Activated CD8-positive, alpha-beta T cell treated with anti-CD3 and anti-CD28 coated beads, Interleukin-2, amount 10 ng/mL, durations not matched to agents 7 days and 5 days (primary cell): ENCODE measurements at places on chromosomes 13 and 19. TPM values are rescaled to one million over a fixed set of nuclear protein-coding genes. Genes with fewer than 3 reads are reported as not detected.

Gene RGL3
- not detected for total RNA-seq

Gene PRTN3
- total RNA-seq: not detected

Gene PIP5K1C
- total RNA-seq: 19.7 TPM

Gene ZFP36
- total RNA-seq: 72.4 TPM

Gene CPB2
- total RNA-seq: not detected

Gene ZNF430
- total RNA-seq: 22.0 TPM

Gene COMP
- not detected for total RNA-seq

Gene RUBCNL
- not detected for total RNA-seq

Gene KLF5
- total RNA-seq: 5.4 TPM

Gene UBAC2
- 67.4 TPM for total RNA-seq

Gene OR10H1
- total RNA-seq: not detected

- no peak overlapping the region for H3K27ac ChIP-seq
- H3K36me3 ChIP-seq: no peaks in the 10 kb centered on the region
- H3K4me3 ChIP-seq: no peak overlapping the region
- H3K27me3 ChIP-seq: peaks cover 2% of the 10 kb centered on the region
- no peak for DNase-seq
Measured at GRCh38 chr19:31177246-31177645, 172.0 kb downstream of the TSHZ3 start.

DNA sequence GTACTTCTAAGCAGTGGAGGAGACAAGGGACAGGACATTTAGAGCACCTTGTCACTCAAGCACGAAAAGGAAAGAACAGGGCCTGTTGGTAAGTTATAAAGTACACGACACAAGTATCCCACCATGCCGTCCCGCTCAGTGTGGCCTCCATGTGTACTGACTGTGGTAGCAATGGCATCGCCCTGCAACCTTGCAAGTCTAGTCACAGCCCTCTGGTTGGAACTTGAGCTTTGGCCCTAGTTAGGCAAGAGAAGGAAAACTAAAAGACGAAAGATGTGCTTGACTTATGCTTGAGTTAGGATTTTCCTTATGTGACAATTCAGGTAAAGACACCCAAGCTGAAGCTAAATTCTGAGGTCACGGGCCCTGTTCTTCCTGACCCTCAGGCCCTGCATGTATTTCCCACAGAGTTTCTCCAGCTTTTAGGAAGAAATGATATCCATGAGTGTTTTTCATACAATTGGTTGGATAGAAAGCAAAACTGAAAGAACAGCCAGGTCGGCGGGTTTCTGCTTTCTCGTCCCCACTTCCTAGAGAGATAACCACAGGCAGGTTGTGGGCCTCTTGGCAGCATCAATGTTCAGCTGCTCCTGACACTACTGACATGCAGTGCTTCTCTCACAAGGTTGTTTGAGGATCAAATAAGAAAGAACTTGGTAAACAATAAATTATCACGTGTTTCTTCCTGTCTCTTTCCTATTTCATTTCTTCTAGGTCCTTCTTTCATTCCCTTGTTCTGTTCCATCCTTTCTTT is 216.2 kb downstream of the IRS2 start:
- peak overlapping the region; percentile 58 for H3K4me3 ChIP-seq
- no peaks in the 10 kb centered on the region for H3K27me3 ChIP-seq
- peak overlapping the region; percentile 92 for H3K27ac ChIP-seq
- peak; percentile 81 for DNase-seq
- H3K36me3 ChIP-seq: peaks cover 6% of the 10 kb centered on the region

GRCh38 chr19:45659096-45659729 is 8.8 kb upstream of the GIPR start:
- H3K27ac ChIP-seq: no peak overlapping the region
- H3K4me1 ChIP-seq: peaks cover 5% of the 10 kb centered on the region
- no peaks in the 10 kb centered on the region for H3K36me3 ChIP-seq
- peaks cover 12% of the 10 kb centered on the region for H3K27me3 ChIP-seq
- H3K4me3 ChIP-seq: no peak overlapping the region

GRCh38 chr13:51825165-51825592 is 19.8 kb downstream of the TMEM272 start:
- H3K4me1 ChIP-seq: peaks cover 80% of the 10 kb centered on the region
- no peaks in the 10 kb centered on the region for H3K27me3 ChIP-seq
- DNase-seq: peak; percentile 44
- peak overlapping the region; percentile 82 for H3K27ac ChIP-seq
- H3K4me3 ChIP-seq: peak overlapping the region; percentile 60

GRCh38 chr13:71240911-71241310 is 626.1 kb downstream of the DACH1 start:
- H3K4me1 ChIP-seq: no peaks in the 10 kb centered on the region
- H3K36me3 ChIP-seq: no peaks in the 10 kb centered on the region
- DNase-seq: no peak

DNA sequence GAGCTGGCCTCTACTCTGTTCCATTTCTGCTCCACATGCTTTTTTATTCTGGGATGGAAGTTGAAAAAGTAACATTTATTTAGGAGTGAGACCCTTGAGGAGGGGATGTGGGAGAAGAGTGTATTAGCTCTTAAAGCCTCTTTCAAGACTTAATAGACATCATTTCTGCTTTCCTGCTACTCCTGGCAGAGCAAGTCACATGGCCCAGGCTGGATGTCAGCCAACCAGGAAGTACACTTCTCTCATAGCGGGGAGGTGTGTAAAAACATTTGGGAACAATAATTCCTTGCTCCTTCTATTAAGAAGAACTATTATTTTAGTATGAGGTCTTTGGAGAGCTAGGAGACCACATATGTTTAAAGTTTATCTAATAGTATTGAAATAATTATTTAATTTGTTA is 40.6 kb upstream of the FAM216B start:
- no peak overlapping the region for H3K27ac ChIP-seq
- no peak overlapping the region for H3K4me3 ChIP-seq
- DNase-seq: no peak
- no peaks in the 10 kb centered on the region for H3K4me1 ChIP-seq
- H3K27me3 ChIP-seq: peaks cover 7% of the 10 kb centered on the region

- no peaks in the 10 kb centered on the region for H3K36me3 ChIP-seq
- DNase-seq: no peak
- H3K4me3 ChIP-seq: no peak overlapping the region
- no peak overlapping the region for H3K27ac ChIP-seq
Measured at GRCh38 chr13:20337884-20338551, 105.9 kb upstream of the GJB6 start.

GRCh38 chr13:83215627-83216026 is 666.6 kb downstream of the SLITRK1 start:
- H3K4me3 ChIP-seq: no peak overlapping the region
- no peaks in the 10 kb centered on the region for H3K36me3 ChIP-seq
- no peaks in the 10 kb centered on the region for H3K4me1 ChIP-seq
- no peak for DNase-seq
- H3K27me3 ChIP-seq: no peaks in the 10 kb centered on the region

- no peaks in the 10 kb centered on the region for H3K4me1 ChIP-seq
- H3K27ac ChIP-seq: no peak overlapping the region
- H3K4me3 ChIP-seq: no peak overlapping the region
- H3K36me3 ChIP-seq: no peaks in the 10 kb centered on the region
Measured at GRCh38 chr13:76516586-76516985, 369.6 kb downstream of the KCTD12 start.

GRCh38 chr19:5397804-5398692 is 57.2 kb upstream of the ZNRF4 start:
- no peak overlapping the region for H3K27ac ChIP-seq
- DNase-seq: no peak
- H3K27me3 ChIP-seq: peaks cover 22% of the 10 kb centered on the region
- no peaks in the 10 kb centered on the region for H3K4me1 ChIP-seq
- no peak overlapping the region for H3K4me3 ChIP-seq

DNA sequence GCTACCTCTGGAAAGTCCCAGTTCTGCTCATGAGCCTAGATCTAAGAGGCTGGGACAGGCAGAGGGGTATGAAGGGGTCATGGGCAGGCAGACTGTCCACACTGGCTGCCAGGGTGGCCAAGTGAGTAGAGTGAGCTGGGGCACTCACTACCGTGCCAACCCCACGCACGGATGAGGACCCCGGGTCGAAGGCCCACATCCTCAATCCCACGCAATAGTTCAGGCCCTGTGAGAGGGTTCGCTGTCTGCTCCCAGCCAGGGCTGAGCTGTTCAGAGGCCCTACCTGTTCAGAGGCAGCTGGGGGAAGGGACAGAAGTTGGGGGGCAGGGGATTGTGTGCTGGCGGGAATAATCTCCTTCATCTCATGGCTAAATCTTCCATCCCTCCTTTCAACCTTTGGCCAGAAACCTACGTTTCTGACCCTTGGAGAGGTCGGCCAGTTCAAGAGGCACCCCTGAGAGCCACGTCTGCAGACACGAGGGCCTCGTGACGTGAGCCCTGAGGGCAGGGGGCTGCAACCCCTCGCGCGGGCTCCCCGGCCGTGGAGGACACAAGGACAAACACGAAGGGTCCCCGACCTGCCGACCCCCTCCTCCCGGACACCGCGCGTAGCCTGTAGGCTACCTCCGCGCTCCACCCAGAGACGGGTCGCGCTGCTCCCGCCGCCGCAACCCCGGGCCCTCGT is 1.0 kb upstream of the RPS5 start:
- H3K27me3 ChIP-seq: no peaks in the 10 kb centered on the region
- peak overlapping the region; percentile 97 for H3K4me3 ChIP-seq
- H3K4me1 ChIP-seq: peaks cover 52% of the 10 kb centered on the region
- H3K27ac ChIP-seq: peak overlapping the region; percentile 95
- peaks cover 30% of the 10 kb centered on the region for H3K36me3 ChIP-seq

- H3K27ac ChIP-seq: no peak overlapping the region
- H3K27me3 ChIP-seq: peaks cover 4% of the 10 kb centered on the region
- H3K4me3 ChIP-seq: no peak overlapping the region
- DNase-seq: no peak
- no peaks in the 10 kb centered on the region for H3K4me1 ChIP-seq
Measured at GRCh38 chr19:39017646-39018045, 14.7 kb downstream of the FBXO27 start.

DNA sequence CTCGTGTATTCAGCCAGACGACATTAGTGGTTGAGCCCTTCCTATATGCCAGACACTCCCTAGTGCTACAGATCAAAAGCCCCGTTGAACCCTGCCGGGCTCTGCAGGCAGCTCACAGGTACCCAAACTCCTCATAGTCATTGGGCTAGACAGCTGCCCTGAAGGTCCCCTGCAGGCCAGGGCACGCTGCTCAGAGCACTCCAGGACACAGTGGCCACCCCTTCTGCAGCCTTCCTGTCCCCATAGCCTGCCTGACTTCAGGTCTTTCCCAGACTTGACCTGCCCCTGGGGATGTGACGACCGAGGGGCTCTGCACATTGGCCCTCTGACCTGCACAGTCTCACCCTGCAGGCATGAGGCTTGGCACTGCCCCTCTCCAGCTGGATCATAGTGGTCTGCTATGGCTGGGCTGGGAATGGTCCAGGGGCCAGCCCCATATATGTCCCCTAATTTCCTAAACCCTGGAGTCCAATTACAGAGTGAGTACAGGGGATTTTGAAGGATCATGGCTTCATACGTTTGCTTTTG is 64.2 kb upstream of the UBAC2 start:
- no peaks in the 10 kb centered on the region for H3K4me1 ChIP-seq
- H3K4me3 ChIP-seq: no peak overlapping the region
- H3K27ac ChIP-seq: no peak overlapping the region

DNA sequence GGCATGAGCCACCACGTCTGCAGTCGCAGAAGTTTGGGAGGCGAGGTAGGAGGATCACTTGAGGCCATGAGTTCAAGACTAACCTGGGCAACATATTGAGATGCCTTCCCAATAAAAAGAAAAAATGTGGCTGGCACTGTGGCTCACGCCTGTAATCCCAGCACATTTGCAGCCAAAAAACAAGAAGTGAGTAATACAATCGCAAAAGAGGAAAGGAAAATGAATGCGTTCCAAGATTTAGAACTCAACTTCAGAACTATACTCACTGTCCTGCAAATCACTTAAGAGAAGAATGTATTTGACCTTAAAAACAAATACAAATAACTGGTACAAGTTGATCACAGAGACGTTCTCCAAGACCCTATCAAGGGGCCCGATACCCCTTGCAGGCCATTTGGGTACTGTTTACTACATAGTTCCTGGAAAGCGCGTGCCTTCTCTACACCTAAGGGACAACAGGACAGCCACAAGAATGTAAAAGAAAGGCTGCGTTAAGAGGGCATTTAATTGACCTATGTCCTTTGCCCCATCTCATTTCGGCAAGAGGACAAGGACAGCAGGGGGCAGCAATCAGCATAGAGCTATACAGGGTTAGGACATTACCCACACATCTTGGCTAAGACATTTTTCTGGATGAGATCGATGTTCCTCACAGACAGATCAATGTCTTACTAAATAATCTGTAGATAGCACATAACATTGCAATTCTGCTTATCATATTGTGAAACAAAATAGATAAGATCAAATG is 41.3 kb downstream of the FLT3 start:
- DNase-seq: peak; percentile 57
- H3K4me3 ChIP-seq: no peak overlapping the region
- no peak overlapping the region for H3K27ac ChIP-seq
- no peaks in the 10 kb centered on the region for H3K4me1 ChIP-seq

DNA sequence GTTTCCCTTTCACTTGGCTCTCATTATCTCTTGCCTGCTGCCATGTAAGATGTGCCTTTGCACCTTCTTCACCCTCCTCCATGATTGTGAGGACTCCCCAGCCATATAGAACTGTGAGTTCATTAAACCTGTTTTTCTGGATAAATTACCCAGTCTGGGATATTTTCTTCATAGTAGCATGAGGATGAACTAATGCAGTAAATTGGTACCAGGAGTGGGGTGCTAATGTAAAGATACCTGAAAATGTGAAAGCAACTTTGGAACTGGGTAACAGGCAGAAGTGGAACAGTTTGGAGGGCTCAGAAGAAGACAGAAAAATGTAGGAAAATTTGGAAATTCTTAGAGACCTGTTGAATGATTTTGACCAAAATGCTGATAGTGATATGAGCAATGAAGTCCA is 487.4 kb downstream of the LMO7 start:
- H3K4me3 ChIP-seq: no peak overlapping the region
- no peak overlapping the region for H3K27ac ChIP-seq
- DNase-seq: no peak
- no peaks in the 10 kb centered on the region for H3K4me1 ChIP-seq

DNA sequence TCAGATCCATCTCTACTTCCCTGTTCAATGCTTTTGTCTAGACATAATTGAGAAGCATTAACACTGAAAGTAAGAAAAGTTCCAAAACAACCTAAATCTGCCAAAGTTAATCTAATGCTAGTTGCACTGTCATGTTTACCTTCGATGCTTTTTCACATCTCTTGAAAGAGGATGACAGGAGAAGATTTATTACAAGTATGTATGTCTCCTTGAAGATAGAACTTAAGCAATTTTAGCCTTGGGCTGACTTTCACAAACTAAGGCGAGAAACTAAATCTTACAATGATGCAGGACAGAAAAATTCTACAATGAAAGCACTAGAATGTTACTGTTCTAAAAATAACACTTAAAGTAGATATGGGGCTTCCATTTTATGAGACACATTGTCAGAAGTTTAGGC is 64.0 kb downstream of the MIPEP start:
- no peak for DNase-seq
- H3K4me3 ChIP-seq: no peak overlapping the region
- no peaks in the 10 kb centered on the region for H3K4me1 ChIP-seq

- H3K36me3 ChIP-seq: no peaks in the 10 kb centered on the region
- H3K27ac ChIP-seq: no peak overlapping the region
- H3K27me3 ChIP-seq: peaks cover 5% of the 10 kb centered on the region
- no peak overlapping the region for H3K4me3 ChIP-seq
- H3K4me1 ChIP-seq: no peaks in the 10 kb centered on the region
Measured at GRCh38 chr13:38384171-38384570, 34.5 kb downstream of the UFM1 start.

GRCh38 chr13:107865643-107866031 is 349.7 kb downstream of the LIG4 start:
- peaks cover 6% of the 10 kb centered on the region for H3K4me1 ChIP-seq
- peaks cover 37% of the 10 kb centered on the region for H3K27me3 ChIP-seq
- H3K27ac ChIP-seq: no peak overlapping the region
- DNase-seq: no peak
- H3K36me3 ChIP-seq: no peaks in the 10 kb centered on the region
